Activated CD4-positive, alpha-beta T cell treated with anti-CD3 and anti-CD28 coated beads, Interleukin-2, amount 50 U/mL, for 48 hours (primary cell): ENCODE measurements at places on chromosomes 11 and 22.

GRCh38 chr22:46958191-46958590 is 195.7 kb downstream of the TBC1D22A start:
- DNase-seq, result no peak

DNA sequence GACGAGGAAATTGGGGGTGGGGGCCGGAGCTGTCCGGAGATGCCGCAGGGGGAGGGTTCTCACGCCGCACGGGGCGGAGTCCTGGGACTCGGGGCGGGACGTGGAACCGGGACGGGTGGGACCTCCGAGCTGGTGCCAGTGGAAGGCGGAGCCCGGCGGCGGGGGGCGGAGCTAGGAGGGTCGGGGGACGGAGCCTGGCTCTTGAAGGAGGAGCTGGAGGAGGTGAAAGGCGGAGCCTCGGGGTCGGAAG is 271 bp downstream of the FKBP2 start:
- peak; percentile 100 for DNase-seq

DNA sequence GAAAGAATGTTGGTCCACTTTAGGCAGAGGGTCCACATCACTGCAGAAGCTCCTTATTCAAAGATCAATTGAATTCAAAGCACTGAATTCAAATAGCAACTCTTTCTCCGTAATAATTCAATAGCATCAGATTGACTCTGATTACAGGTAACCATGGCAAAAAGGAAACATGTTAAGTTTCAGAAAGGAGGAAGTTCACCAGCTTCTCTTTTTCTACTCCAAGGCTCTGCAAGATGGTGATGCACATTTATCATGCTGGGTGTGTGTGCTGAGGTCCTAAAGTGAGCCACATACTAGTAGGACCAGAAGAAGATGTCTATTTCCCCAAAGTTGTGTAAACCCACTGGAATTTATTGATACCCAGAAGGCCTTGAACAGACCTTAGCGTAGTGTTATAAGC is 18.0 kb upstream of the DRD2 start:
- DNase-seq, result no peak

DNA sequence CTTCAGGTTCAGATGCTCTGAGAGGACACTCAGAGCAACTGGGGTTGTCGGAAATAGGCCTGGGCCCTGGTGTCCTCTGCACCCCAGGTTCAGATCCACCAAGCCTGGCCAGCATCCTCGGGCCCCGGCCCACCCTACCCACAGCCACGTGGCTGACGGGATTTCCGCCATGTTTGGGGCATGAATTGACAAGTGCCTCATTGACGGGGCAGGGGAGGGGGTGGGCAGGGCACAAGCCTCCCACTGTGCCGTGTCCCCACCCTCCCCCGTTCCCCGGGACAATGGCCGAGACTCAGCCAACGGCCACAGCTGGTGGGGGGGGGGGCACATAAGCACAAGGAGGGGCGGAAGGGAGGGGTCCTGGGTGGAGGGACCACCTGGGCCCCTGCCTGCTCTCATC is 8.5 kb downstream of the MYRF start:
- DNase-seq, result no peak

GRCh38 chr22:28742562-28742962 is 723 bp downstream of the HSCB start:
- no peak for DNase-seq

GRCh38 chr11:8080674-8081590 is at the start of gene TUB:
Gene TUB, plus strand, starts transcription at chr11:8081211. Its CDS starts 300 bp downstream, at chr11:8081511.
- no peak for DNase-seq

GRCh38 chr11:76658651-76659650 is 11.6 kb downstream of the LRRC32 start:
- no peak for DNase-seq

GRCh38 chr11:61841636-61842527 is 13.8 kb downstream of the FADS2 start:
- no peak for DNase-seq

GRCh38 chr22:25402501-25403283 is 161.8 kb upstream of the GRK3 start:
- no peak for DNase-seq

GRCh38 chr11:29125606-29126005 is 891.2 kb downstream of the KCNA4 start:
- no peak for DNase-seq

GRCh38 chr11:131099013-131099412 is 182.7 kb upstream of the SNX19 start:
- no peak for DNase-seq

DNA sequence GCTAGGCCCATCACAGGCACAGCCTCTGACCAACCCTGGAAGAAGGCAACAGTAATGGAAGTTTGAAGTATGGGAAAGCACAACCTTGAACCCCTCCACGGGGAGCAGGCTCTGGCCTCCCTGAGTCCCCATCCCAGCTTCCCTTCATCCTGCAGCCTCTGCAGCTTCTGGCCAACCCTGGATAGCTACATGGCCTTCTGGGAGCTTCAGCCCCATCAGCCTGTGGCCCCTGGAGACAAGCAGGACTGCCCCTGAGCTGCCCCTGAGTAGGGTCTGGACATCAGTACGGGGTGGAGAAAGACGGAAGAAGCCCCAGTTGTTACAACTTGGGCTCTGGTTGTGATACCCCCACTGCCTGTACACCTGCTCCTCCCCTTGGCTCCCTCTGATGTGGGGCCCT is 113.8 kb upstream of the CD82 start:
- DNase-seq, result no peak

DNA sequence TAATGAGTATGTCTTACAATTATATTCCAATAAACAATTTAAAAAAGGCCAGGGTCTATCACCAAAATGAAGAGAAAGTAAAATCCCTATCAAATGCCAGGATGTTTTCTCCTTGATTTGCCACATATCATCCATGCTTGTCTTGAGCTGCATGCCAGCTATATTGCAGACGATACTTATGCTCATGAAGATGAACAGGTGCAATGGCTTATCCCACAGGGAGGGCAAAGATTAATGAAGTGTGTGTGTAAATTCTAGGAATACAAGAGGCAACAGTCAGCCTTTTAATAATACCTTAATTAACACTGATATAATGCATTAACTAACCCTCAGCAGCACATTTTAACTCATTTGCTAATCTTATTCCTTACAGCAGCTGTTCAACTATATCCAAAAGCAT is 850.5 kb downstream of the KCNA4 start:
- no peak for DNase-seq

DNA sequence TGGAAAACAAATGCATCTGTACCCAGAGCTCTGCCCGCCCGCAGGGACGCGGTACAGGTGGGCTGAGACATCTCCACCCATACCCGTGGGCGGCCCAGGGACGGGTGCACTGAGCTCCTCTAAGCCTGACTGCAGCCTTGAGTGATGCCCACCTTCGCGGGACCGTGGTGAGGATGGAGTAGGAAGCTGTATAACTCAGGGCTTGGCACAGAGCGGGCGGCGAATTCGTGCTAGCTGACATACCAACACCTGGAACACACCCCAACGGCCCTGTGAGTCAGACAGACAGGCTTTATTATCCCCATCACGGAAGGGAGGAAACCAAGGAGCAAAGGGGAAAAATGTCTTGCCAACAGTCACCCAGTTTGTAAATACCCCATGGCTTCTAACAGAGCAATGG is 61.9 kb downstream of the SMCO4 start:
- no peak for DNase-seq

DNA sequence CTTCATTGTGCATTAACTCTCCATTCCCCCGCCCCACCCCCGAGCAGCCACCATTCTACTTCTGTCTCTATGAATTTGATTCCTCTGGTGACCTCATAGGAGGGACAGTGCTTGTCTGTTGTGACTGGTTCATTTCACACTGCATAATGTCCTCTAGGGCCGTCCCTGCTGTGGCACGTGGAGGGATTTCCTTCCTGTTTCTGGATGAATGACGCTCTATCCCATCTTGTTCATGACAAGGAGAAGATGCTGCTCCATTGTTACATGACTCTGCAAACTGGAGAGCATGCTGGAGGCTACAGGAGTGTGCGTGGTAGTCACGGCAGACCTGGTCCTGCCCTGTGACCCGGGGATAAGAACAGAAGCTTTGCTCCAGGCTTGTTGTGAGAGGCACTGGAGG is 61.3 kb downstream of the RTL6 start:
- no peak for DNase-seq

- no peak for DNase-seq
These were observed 736.4 kb downstream of the KCNA4 start for GRCh38 chr11:29280452-29280851.

DNA sequence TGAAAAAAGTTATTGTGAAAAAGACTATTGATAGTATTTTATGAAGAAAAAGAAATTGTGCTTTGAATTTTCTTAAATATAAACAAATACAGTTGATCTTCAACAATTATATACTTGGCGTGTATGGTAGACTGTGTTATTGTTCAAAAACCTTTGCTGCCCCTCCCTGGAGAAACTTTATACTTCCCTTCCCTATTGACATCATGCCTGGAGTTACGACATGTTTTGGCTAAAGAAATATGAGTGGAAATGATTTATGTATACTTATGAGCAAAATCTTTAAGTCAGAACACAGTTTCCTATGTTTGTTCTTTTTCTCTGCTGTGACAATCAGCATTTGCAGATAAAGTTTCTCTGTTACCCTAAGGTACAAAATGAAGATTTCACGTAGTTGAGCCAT is 243.8 kb downstream of the TMEM135 start:
- DNase-seq, result no peak

GRCh38 chr22:25666308-25666707 is 75.7 kb upstream of the MYO18B start:
- no peak for DNase-seq

GRCh38 chr11:47467357-47467756 is 18.4 kb upstream of the RAPSN start:
- DNase-seq, result no peak

- DNase-seq, result no peak
These were observed 1070.3 kb downstream of the JRKL start for GRCh38 chr11:97460091-97460490.

- no peak for DNase-seq
These were observed 30.8 kb upstream of the ALDH3B2 start for GRCh38 chr11:67705264-67705663.

GRCh38 chr11:106961048-106961447 is 57.2 kb downstream of the GUCY1A2 start:
- no peak for DNase-seq

DNA sequence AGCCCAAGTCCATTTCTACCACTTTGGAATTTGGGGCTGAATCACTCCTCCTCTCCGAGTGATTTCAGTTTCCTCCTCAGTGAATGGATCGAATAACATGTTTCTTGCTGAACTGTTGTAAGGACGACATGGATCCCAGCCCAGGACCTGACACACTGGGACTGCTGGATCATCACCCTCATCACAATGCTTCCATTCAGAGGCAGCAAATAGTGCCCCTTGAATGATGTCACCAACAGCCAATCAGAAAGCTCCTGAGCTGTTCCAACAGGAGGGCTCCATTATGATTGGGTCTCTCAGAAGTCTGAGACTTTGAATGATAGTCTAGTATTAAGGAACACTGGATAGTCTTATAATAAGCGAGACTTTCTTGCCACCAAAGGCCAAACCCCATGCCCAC is 158.9 kb downstream of the MYO18B start:
- DNase-seq, result no peak

DNA sequence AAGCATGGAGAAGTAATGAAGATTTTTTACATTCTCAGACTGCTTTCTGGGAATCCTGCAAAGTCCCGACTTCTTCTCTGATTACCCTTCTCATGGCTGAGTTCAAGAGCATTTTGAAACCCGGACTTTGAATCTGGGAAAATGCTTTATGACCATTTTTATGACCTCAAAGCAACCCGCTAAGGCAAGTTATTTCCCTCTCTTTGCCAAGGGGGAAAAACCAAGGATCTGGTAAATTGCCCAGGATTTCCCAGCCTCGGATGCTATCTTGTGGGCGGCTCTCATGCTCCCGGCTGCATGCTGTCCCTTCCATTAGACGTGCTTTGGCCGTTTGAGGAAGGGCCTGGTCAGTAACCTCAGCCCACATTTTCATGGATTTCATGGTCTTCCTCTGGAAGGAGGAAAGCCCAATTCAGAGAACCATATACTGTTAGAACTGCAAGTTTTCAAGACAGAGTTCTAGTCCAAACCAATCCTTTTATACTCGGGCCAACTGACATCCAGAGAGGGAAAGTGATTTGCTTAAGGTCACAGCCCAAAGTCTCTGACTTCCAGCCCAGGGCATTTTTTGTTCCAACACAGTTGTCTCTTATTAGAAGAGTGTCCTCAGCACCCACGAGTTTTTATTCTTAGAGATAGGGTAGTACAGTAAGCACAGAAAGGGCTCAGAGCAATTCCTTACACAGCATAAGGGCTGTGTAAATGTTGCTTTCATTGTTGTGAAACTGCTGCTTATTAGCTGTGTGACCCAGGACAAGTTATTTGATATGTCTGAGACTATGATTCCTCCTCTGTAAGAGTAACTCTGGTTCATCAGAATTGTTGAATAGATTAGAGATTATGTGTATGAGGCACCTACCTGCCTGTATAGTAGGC is 77.4 kb downstream of the NAV2 start:
- DNase-seq, result no peak

GRCh38 chr11:45922425-45923082 is at the start of gene LARGE2:
Gene LARGE2, plus strand, starts transcription at chr11:45922656. Its CDS starts 227 bp downstream, at chr11:45922883.
- no peak for DNase-seq

- DNase-seq, result no peak
These were observed 22.9 kb downstream of the SDHAF2 start for GRCh38 chr11:61452825-61453224.

- peak; percentile 40 for DNase-seq
These were observed 431 bp downstream of the KMT2A start for GRCh38 chr11:118436639-118437207.

DNA sequence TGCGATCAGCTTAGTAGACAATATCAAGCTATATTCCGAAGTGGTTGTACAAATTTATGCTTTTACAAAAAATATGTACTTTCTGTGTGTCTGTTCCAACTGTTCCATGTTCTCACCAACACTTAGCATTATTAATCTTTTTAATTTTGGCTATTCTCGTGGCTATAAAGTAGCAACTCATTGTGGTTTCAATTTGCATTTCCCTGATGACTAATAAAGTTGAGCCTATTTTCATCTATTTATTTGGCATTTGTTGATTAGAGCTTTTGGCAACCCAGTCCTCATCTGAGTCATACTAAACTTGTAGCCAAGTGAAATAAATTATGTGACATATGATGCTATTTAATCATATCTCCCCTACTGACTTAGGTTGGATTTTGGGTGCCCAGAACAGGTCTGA is 115.9 kb downstream of the FBXO7 start:
- no peak for DNase-seq

DNA sequence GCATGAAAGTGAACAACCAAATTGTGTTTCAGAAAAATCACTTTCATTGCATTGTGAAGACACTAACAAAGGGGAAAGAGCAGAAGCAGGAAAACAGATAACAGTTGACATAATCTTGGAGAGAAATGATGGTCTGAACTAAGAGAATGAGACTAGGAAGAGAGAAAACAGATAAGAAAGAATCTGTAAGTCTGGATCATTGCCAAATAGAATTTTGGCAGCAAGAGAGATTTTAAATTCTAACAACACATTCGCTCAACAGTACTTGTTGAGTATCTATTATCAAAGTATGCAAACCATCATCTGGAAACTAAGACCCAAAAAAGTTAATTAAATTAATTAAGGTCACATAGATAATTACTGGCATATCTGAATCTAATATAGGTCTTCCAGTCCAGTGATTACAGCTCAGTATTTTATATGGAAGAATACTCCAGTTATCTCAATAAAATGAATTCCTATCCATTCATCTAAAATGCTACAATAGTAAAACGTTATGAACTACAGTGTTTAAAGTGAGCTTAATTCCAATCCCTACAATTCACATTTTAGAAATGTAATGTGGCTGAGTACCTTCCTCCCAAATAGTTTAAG is 166.7 kb upstream of the FAT3 start:
- no peak for DNase-seq
